SK-N-SH treated with all-trans-retinoic acid at 6 μM for 48 hours (cell line): ENCODE measurements at places on chromosomes 6 and 20.

DNA sequence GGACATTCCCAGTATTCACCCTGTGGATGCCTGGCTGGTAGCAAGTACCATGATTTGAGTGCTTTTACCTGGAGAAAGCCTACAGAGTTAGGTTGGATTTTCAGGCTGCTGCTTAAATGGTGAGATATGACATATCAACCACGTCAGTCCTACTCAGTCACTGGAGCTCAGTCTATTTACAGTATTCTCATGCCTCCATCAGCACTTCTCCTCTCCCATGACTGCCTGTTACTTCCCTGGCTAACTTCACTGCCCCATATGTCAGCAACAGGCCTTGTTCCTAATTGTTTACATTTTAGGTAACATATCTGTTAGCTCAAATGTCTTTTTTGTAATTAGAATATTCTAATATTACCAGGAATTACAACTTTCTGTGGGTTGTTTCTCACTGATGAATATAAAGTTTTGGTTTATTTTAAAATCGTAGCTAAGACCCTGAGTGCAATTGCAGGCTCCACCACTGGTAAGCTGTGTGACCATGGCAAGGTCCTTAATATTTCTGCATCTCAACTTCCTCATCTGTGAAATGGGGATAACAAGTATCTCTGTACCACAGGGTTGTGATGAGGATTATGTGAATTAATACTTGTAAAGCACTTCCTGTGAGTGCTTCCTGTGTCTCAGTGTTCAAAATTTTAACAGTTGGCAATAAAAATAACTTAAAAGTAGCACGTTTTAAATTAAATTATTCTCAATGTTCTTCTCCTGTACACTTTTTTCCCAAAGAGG is 54.3 kb downstream of the RNF144B start:
- ATAC-seq = no peak

DNA sequence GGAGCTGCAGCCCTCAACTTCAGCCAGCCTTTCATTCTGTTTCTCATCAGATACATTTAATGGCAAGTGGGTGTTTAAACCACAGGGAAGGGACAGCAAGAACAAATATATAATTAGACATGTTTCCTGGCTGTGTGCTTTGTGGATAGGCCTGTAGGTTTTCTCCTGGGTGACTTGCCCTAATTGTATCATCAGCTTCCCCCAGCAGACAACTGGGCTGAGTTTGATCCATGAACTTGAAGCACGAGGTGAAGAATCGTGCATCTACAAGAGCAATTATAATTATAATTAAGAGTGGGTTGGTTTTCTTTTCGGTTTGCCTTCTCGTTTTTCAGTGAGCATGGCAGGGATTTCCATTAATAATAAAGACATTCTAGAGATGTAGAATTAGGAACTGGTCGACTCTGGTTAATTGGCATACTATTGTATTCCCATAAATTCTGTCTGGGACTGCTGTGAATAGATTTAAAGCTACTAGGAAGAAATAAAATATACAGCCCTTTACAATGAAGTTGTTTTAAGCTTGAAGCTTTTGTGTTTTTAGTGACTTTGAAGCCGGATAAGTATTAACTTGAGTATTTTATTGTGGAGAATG is 1052.2 kb downstream of the KIF16B start:
- ATAC-seq = no peak

GRCh38 chr6:106293116-106293515 is 32.4 kb downstream of the ATG5 start:
- ATAC-seq = no peak

GRCh38 chr6:56146086-56146485 is 101.3 kb downstream of the COL21A1 start:
- ATAC-seq = peak; percentile 39; the same call in 2 of the 3 replicates

DNA sequence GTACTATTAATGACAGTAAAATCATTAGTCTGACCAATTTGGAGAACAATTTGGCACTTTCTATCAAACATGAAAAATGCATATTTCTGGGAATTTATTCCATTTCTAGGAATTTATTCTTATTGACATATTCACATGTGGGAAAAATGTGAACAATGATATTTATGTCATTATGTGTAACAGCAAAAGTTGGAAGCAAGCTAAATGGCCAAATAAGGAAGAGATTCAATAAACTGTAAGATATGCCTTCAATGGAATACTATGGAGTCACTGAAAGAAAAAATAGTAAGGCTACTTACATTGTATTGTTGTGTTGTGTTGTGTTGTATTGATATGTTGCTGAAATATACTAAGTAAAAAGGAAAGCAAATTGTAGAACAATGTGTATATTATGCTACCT is 100.5 kb upstream of the EDN1 start:
- ATAC-seq = no peak
